ENCODE measurements at places on chromosomes 2 and 18.

DNA sequence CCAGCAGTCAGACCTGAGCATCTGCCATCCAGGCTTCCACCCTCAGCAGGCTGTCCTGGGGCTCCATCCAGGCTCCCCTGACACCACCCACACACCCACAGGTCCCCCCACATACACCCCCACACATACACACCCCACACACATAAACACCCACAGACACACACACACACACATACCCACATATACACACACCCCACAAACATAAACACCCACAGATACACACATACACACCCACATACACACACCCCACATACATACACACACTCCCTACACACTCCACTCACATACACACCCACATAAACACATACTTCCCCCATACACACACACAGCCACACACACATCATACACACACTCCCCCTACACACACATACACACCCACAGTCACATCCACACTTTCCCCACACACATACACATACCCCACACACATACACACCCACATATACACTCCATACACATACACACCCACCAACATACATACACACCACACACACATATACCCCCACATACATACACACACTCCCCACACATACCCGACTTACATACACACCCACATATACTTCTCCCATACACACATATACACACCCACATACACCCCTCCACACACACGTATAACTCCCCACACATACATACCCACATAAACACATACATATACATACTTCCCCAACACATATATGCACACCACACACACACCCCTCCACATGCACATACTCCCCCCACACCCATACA is 183.3 kb upstream of the ETAA1 start:
- no peak for DNase-seq

DNA sequence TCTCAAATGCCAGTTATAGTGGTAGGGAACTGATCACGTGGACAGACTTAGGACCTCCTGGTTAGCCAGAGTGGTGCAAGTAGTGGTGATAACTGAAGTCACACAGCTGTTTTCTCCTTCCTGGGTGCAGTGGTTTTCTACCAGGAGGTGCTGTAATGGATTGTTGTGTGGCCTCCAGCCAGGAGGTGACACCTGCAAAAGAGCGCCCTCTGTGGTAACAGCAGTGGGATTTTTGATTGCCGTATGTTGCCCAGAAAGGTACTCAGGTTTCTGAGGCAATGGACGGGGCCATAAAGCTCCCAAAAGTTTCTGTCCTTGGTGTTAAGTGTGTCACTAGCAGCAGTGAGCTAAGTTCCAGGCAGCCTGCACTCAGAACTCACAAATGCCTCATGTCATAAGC is 1358.1 kb upstream of the DDX18 start:
- DNase-seq = no peak

- DNase-seq = peak; percentile 93
Measured at GRCh38 chr2:176096243-176096985, 3.2 kb upstream of the HOXD12 start.

DNA sequence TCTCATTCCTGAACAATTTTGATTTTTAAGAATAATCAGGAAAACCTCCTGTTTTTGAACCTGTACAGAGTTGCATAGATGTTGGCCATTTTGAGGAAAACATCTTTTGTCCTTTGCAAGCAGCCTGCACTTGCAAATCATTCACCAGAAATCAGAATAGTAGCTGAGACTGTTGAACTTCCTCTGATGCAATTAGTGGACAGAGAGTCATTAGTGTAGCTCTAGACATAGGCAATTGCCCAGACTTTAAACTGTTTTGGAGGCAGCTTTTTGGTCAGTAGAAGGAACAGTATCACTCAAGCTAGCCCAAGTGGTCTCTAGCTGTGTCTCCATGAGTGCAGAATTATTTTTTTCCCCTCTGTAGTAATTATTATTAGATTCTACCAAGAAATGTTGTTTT is 326.1 kb downstream of the PIK3C3 start:
- peak; percentile 21 for DNase-seq

DNA sequence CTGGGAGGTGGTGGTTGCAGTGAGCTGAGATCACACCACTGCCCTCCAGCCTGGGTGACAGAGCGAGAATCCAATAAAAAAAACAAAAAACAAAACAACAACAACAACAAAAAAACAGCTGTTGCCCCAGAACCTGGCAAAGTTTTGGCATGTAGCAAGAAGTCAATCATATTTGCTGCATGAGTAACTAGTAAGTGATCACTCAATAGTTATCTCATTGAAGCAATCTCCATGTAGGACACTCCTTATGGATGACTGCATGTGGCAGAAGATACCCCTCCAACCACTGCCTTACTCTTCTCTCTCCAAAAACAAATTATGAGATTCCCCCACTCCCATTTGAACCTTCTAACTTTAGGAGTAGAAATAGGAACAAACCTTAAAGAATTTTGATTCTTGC is 113.7 kb downstream of the TTC27 start:
- no peak for DNase-seq

- DNase-seq = peak; percentile 69
Measured at GRCh38 chr18:74040459-74041332, 106.9 kb downstream of the FBXO15 start.

- DNase-seq = no peak
Measured at GRCh38 chr2:17827316-17827715, 11.1 kb downstream of the MSGN1 start.

- no peak for DNase-seq
Measured at GRCh38 chr2:227004482-227004881, 159.5 kb downstream of the COL4A4 start.

DNA sequence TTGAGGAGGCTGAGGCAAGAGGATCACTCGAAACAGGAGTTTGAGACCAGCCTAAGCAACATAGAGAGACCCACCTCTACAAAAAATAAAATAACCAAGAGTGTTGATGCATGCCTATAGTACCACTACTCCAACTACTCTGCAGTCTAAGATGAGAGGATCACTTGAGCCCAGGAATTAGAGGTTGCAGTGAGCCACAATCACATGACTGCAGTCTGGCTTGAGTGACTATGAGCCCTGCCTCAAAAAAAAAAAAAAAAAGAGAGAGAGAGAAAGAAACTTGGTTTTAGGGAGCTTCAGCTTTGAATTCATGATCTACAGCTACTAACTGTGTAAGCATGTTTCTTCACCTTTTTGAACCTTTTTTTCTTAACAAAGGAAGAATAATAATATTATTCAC is 119.9 kb downstream of the HNMT start:
- DNase-seq = no peak

GRCh38 chr2:222518570-222519381 is 94.4 kb downstream of the SGPP2 start:
- DNase-seq = no peak

GRCh38 chr2:191171286-191171685 is 20.5 kb upstream of the STAT4 start:
- DNase-seq = no peak

DNA sequence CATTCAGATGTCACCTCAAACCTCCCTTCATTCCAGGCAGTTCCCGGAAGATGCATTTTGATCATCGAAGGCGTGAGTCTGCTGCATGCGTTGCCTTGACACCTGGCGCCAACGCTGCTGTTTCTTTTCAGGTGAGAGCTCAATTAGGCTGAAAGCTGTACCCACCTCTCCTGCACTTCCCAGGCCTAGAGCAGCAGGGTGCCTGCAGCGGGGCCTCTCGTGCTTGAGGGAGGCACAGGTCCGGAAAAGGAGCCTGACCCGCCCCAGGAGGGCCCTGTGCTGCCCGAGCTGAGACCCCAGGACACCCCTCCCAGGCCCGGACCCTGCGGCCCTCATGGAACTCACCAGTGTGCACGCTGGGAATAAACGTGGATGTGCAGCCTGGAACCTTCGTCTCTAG is 31.4 kb upstream of the KCNG2 start:
- DNase-seq = no peak

DNA sequence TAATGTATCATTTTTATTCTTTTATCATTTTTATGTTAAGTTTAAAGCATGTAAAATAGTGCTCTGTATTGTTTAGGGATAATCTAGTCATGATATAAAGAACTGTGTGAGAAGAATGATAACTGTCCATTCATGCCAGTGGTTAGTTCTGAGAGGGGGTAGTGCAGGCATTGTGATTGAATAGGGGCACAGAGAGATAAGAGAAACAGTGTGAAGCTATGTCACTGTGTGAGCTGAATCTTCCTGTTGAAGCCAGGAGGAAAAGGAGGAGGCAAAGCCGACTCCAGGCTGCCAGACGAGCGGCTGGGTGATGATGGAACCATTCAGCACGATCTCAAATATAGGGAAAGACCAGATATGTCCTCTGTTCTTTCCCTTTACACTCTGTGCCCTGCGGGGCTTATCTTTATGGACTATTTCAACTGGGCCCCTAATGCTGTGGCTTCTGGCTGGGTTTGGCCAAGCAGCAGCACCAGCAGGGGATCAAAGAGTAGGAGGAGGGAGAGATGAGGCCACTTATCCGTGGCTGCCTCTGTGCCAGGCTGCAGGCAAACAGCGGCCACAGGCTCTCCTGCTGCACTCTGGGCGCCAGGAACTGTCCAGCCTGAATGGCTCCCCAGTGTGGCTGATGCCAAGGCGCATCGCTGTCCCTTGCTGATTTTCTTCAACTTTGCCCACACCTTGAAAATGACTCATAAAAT is 128.0 kb downstream of the SPP2 start:
- DNase-seq = no peak

DNA sequence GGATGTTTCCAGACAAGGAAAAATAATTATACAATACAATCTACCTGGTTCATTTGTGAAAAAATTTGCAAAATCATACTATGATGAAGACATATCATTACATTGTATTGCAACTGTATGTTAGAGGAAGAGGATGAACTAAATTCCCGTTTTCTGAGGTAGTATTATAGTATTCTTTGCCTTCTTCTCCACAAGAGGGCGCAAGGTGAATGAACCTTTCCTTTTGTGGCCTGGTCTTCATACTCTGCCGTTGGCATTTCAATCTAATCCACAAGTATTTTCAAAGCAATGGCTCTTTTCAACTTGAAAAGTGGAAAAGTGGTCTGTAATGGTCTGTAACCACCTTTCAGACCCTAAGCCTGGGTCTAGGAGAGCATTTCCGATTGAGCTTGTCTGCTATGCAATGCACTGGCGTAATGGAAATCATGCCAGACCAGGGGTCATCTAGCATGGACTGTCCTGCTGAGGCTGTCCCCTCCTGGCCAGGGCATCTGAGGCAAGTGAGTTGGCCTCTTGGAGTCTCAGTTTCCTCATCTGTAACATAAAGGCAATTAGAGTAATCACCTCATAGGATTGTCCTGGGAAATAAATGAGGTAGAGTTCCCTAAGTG is 30.8 kb upstream of the ZNF396 start:
- DNase-seq = peak; percentile 85

DNA sequence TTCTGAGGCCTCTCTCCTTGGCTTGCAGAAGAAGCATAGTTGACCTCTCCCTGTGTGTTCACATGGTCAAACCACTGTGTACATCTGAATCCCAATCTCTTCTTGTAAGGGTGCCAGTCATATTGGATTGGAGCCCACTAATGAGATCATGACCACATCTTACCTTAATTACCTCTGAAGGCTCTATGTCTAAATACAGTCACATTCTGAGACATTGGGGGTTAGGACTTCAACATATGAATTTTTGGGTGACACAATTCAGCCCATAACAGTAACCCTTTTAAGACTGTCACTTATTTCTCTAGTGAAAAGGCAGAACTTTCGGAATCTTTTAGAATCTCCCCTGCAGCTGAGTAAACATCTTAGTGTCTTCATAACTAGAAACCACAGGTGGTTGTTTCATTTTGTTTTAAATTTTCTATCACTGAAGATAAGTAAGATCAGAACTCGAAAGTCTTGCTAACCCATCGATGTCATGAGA is 33.3 kb downstream of the BMP10 start:
- no peak for DNase-seq

DNA sequence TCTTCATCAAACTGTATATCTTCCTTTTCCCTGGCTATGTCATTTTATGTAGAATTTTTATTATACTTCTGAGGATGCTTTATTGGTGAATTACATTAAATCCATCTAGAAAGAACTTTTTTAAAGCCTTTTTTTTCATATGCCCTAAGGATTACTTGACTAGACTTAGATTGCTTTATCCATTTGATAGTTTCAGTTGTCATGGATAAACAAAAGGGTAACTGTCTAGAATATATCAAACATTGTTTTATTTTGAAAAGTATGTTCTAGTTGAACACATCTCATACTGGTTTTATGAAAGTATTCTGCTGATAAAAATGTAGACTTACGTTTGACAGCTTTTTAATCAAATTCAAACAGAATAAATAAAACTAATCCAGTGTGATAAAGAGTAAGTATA is 639.8 kb downstream of the ARHGAP15 start:
- DNase-seq = no peak

DNA sequence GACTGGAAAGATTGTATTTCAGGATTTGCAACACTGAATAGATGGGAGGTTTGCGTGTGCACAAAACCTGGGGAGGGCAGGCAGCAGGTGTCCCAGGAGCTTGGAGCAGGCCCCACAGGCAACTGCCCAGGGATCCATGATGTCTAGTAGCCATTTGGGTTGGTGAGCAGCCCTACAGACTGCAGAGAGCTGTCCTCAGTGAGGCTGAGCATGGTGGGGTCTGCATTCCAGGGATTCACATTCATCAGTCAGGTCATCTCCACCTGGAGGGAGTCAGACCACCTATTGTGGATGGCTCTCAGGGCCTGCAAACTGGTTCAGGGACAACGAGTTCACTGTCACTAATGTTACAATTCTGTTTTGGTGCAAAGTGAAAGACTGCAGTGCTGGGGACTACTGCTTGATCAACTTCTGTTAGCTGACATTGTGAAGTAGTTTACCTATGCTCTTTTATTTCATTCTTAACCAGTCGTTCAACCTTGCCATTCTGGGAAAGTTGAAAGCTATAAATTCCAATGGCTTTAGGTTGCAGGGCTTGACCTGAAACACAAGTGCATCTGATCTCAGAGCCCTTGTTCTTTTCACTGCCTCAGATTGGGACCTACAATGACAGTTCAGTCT is 222.6 kb downstream of the ZNF407 start:
- DNase-seq = no peak

- DNase-seq = no peak
Measured at GRCh38 chr18:12774982-12775381, 72.1 kb downstream of the PSMG2 start.

- no peak for DNase-seq
Measured at GRCh38 chr2:99480390-99480789, 9.4 kb downstream of the REV1 start.

DNA sequence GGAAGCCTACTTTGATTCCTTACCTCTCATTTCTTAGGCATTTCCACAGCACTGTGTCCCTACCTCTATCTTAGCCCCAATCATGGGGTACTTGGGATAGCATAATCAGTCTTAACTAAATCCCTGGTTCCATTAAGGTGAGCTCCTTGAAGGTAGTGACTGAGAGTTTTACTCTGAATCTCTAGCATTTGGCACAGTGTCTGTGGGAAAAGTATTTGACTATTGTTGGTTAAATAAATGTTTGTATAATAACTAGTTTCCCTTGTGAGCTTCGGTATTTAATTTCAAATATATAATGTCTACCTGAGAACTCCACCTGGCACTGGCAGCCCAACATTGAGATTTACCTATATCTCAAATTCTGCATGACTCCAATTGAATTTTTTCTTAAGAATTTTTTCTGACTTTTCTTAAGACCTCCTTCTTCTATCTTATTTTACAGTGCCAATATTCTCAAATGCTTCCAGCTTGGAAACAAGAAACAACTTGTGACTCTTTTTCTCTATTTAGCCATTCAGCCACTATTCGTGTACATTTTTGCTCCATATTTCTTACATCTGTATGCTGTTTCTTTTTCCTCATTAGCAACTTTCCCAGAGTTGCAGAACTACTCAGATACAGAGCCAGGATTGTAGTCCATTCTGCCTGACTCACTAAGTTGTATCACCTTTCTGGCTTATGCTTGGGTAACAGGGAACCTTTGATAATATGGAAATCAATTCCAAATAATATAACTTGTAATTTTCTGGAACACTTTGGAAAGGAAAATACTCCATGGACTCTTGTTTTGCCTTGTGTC is 214.0 kb upstream of the NT5C1B start:
- no peak for DNase-seq
